ENCODE measurements at places on chromosomes 5 and 9. TPM values are rescaled to one million over a fixed set of nuclear protein-coding genes. Genes with fewer than 3 reads are reported as not detected.

DMRT2 gene
- 1.0 TPM for total RNA-seq

DOK3 gene
- 13.7 TPM for total RNA-seq

STC2 gene
- total RNA-seq: 20.2 TPM

DNA sequence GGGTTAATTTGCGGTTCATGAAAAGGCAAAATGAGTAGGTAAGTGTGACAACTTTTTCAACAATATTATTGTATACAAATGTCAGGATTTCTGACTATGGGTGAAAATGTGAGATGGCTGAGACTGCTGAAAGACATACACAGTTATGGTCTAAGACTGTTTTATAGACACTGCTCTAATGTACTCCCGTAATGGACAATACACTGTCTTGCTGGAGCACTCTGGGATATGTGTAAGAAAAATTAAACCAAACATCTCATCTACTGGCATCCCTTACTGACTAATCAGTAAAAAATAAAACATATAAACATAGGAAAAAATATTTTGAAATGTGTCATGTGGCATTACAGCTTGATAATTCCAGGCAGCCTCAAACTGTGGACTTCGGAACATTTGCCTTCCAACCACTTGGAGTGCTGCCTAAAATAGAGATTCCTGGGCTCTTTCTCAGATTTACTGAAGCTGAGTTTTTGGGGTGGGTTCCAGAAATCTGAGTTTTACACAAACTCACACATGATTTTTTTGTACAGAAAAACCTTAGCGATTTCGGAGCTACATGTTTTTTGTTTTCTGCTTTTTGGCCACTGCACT, 233.9 kb upstream of the TBCA start:
- no peaks in the 10 kb centered on the region for H3K27me3 ChIP-seq
- peaks cover 7% of the 10 kb centered on the region for H3K4me1 ChIP-seq
- H3K27ac ChIP-seq: no peak overlapping the region
- peaks cover 3% of the 10 kb centered on the region for H3K36me3 ChIP-seq
- DNase-seq: no peak

DNA sequence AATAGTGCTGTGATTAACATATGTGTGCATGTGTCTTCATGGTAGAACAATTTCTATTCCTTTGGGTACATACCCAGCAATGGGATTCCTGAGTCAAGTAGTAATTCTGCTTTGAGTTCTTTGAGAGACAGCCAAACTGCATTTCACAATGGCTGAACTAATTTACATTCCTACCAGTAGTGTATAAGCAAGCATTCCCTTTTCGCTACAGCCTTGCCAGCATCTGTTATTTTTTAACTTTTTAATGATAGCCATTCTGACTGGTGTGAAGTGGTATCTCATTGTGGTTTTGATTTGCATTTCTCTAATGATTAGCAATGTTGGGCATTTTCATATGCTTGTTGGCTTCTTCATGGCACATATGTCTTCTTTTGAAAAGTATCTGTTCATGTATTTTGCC, 308.5 kb downstream of the ARRDC3 start:
- peak overlapping the region; percentile 14 for H3K27ac ChIP-seq
- H3K4me3 ChIP-seq: no peak overlapping the region
- no peak for DNase-seq
- H3K4me1 ChIP-seq: no peaks in the 10 kb centered on the region

GRCh38 chr5:15560421-15560820, 60.4 kb downstream of the FBXL7 start:
- no peak overlapping the region for H3K27ac ChIP-seq
- no peaks in the 10 kb centered on the region for H3K4me1 ChIP-seq
- H3K36me3 ChIP-seq: peaks cover 4% of the 10 kb centered on the region
- no peaks in the 10 kb centered on the region for H3K27me3 ChIP-seq
- no peak overlapping the region for H3K4me3 ChIP-seq
- no peak for DNase-seq

DNA sequence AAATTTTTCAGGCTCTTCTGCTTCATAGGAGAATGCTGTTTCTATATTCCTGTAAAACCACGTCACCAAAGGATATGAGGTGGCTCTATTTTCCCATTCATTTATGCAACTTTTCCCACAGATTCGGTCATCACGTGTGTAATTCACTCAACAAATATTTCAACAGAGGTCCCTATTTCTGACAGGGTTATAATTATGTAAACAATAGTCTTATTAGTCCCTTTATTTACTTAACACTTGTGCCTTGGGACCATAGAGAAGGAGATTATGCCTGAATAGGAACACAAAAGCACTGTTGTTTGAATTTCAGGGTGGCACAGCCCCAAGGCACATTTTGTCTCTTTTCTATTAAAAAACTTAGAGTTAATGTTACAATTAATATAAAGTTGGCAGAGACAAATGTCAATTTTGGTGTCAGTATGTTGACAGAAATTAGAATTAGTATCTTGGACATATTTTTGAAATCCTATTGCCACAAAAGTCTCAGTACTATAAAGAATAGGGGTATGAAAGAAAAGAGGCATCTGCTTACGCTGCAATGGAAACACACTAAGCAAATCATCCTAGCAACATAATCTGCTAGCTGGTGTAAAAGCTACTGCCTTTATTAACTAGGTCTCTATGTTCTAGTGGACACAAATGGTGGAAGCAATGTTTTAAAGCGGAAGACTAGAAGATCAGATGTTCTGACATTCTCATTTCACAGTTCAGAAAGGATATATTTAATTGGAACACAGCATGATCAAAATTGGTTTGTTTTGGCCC, 229.1 kb upstream of the TBCA start:
- H3K36me3 ChIP-seq: no peaks in the 10 kb centered on the region
- DNase-seq: no peak
- H3K27ac ChIP-seq: peak overlapping the region; percentile 13
- H3K27me3 ChIP-seq: no peaks in the 10 kb centered on the region

- no peaks in the 10 kb centered on the region for H3K27me3 ChIP-seq
- peaks cover 4% of the 10 kb centered on the region for H3K36me3 ChIP-seq
- no peak overlapping the region for H3K4me3 ChIP-seq
- no peak for DNase-seq
- peak overlapping the region; percentile 62 for H3K27ac ChIP-seq
Measured at GRCh38 chr5:14251733-14252132, 108.6 kb downstream of the TRIO start.

GRCh38 chr5:168612996-168613395, 33.8 kb upstream of the PANK3 start:
- H3K36me3 ChIP-seq: no peaks in the 10 kb centered on the region
- H3K4me3 ChIP-seq: no peak overlapping the region
- peaks cover under 1% of the 10 kb centered on the region for H3K27me3 ChIP-seq
- peaks cover 4% of the 10 kb centered on the region for H3K4me1 ChIP-seq
- no peak for DNase-seq

DNA sequence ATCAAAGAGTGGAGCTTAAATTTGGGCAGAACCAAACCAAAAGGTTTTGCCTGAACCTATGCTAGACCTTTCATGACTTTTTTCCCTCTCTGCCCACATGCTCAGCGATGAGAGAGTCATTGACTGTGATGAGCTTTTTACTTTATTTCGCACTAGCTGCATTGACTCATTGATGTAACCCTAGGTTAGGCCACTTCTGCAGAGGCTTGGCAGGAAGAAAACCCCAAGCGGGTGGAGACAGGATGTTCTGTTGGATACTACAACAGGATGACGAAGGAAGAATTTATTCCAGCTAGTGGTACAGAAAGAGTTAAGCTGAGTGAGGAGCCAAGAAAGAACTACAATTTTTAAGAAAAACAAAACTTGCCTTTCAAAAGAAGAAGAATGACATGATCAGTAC, 18.4 kb downstream of the AGXT2 start:
- no peak for DNase-seq
- no peaks in the 10 kb centered on the region for H3K36me3 ChIP-seq
- no peak overlapping the region for H3K4me3 ChIP-seq
- peaks cover 2% of the 10 kb centered on the region for H3K27me3 ChIP-seq

GRCh38 chr9:32644698-32645097, 9.2 kb upstream of the TAF1L start:
- H3K36me3 ChIP-seq: no peaks in the 10 kb centered on the region
- no peak overlapping the region for H3K4me3 ChIP-seq
- peaks cover 8% of the 10 kb centered on the region for H3K27me3 ChIP-seq

DNA sequence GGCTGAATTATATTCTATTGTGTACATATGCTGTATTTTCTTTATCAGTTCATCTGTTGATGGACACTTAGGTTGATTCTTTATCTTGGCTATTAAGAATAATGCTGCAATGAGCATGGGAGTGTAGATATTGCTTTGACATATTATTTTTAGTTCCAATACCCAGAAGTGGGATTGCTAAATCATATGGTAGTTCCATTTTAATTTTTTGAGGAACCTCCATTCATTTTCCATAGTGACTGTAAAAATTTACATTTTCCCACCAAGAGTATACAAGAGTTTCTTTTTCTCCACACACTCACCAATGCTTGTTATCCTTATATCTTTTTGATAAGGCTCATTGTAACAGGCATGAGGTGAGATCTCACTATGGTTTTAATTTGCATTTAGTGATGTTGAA, 19.4 kb downstream of the JAK2 start:
- H3K4me3 ChIP-seq: no peak overlapping the region
- DNase-seq: no peak
- no peaks in the 10 kb centered on the region for H3K4me1 ChIP-seq
- peaks cover 18% of the 10 kb centered on the region for H3K36me3 ChIP-seq

DNA sequence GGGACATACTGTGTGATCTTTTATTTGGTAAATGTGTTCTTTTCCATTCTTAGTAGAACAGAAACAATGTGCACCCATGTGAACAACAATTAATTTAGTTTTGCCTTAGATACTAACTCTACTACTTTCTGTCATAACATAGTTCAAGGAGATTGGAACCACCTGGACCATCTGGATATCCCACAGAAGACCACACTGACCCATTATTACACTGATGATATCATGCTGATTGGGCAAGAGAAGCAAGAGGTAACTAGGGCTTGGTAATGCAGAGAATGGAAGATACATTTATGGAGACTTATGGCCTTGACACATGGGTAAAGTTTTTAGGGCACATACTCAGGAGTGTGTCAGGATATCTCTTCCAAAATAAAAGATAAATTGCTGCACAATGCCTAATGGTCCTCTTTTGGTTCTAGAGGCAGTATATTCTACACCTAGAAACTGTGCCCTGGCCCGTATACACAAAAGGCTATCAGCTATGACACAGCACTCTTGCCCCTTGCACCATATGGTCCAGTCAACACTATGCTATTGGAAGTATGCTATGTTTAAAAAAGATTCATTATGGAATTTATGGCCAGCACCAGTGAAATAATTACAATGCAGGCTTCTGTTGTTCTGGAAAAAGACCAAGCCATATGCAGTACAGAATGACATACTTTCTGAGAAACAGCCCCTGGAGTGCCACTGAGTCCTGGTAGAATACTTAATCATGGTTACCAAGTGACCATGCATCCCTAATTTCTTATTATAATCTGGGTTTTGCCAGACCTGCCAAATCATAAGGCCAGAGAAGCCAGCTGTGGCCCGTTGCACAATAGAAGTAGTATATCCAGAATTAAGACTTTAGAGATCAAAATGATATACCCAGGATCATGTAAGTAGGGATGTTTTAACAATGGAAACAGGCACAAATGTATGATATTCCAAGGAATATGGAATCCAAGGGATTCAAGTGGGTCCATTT, 41.6 kb upstream of the MROH2B start:
- no peaks in the 10 kb centered on the region for H3K36me3 ChIP-seq
- H3K4me3 ChIP-seq: no peak overlapping the region
- no peaks in the 10 kb centered on the region for H3K27me3 ChIP-seq
- H3K4me1 ChIP-seq: peaks cover 5% of the 10 kb centered on the region
- DNase-seq: no peak
- H3K27ac ChIP-seq: no peak overlapping the region

CCDC152 gene
- 0.17 TPM for total RNA-seq

DNA sequence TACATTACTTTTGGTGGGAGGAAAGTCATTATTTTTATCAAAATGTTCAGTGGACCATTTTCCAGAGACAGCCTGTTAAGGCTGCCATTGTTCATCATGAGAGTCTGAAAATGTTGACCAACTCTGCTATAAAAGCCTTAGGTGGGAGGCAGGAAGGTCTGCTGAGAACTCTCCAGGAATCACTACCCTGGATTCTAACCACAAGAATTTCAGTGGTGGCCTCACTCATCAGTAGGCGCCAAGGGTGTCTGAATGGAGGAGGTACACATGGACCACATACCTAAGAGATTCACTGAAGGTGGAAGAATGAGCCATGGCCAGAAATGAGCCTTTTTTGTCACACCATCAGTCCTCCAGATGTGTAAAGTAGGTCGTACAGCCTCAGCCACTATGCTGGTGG, 21.0 kb upstream of the TLX3 start:
- no peaks in the 10 kb centered on the region for H3K36me3 ChIP-seq
- no peak for DNase-seq
- H3K27me3 ChIP-seq: peaks cover 9% of the 10 kb centered on the region

- peaks cover 1% of the 10 kb centered on the region for H3K4me1 ChIP-seq
- no peaks in the 10 kb centered on the region for H3K27me3 ChIP-seq
- no peak for DNase-seq
Measured at GRCh38 chr9:21153336-21154017, 11.8 kb upstream of the IFNW1 start.

- DNase-seq: no peak
- no peak overlapping the region for H3K27ac ChIP-seq
- H3K4me3 ChIP-seq: no peak overlapping the region
- peaks cover 8% of the 10 kb centered on the region for H3K4me1 ChIP-seq
Measured at GRCh38 chr9:135488527-135488926, 8.9 kb downstream of the PPP1R26 start.

DNA sequence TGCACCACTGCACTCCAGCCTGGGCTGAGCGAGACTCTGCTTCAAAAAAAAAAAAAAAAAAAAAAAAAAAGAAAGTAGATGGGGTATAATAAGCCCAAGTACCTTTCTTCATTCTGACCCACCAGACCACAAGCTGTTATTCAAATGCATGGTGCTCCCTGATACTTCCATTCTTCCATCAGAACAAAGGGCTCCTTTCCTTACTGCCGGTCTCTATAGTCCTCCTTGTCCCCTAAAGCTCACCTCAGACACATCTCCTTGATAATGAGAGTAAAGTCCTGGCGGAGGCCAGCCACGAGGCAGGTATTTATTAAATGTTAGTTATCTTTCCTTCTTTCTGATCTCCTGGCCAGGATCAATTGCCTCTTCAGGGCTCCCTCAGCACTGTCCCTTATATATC, 162.5 kb downstream of the RAB3C start:
- DNase-seq: no peak
- no peak overlapping the region for H3K27ac ChIP-seq
- peaks cover 9% of the 10 kb centered on the region for H3K4me1 ChIP-seq

- no peak overlapping the region for H3K4me3 ChIP-seq
- DNase-seq: no peak
- no peak overlapping the region for H3K27ac ChIP-seq
- H3K27me3 ChIP-seq: no peaks in the 10 kb centered on the region
- H3K36me3 ChIP-seq: peaks cover 2% of the 10 kb centered on the region
- peaks cover 9% of the 10 kb centered on the region for H3K4me1 ChIP-seq
Measured at GRCh38 chr5:83433891-83434290, 37.7 kb upstream of the VCAN start.

- H3K4me3 ChIP-seq: no peak overlapping the region
- H3K27me3 ChIP-seq: no peaks in the 10 kb centered on the region
- DNase-seq: no peak
- no peaks in the 10 kb centered on the region for H3K36me3 ChIP-seq
- H3K27ac ChIP-seq: no peak overlapping the region
Measured at GRCh38 chr5:121671624-121672023, 180.1 kb upstream of the FTMT start.

ABHD17B gene
- total RNA-seq: 38.3 TPM

GRCh38 chr5:84088996-84089395, 295.7 kb downstream of the EDIL3 start:
- H3K4me3 ChIP-seq: no peak overlapping the region
- H3K27ac ChIP-seq: no peak overlapping the region
- H3K27me3 ChIP-seq: peaks cover 10% of the 10 kb centered on the region
- DNase-seq: no peak

- H3K27ac ChIP-seq: peak overlapping the region; percentile 76
- H3K27me3 ChIP-seq: no peaks in the 10 kb centered on the region
- no peaks in the 10 kb centered on the region for H3K36me3 ChIP-seq
- DNase-seq: no peak
Measured at GRCh38 chr5:45094876-45095440, 286.2 kb downstream of the MRPS30 start.

PCDHB10 gene
- 5.5 TPM for total RNA-seq

FCN2 gene
- total RNA-seq: not detected

IFNK gene
- total RNA-seq: not detected

All from progenitor cell of endocrine pancreas (in vitro differentiated cells).